ENCODE measurements at places on chromosomes 16 and 17.
A peak's percentile ranks its signal among the peaks of the same experiment; 100 is the strongest.

DNA sequence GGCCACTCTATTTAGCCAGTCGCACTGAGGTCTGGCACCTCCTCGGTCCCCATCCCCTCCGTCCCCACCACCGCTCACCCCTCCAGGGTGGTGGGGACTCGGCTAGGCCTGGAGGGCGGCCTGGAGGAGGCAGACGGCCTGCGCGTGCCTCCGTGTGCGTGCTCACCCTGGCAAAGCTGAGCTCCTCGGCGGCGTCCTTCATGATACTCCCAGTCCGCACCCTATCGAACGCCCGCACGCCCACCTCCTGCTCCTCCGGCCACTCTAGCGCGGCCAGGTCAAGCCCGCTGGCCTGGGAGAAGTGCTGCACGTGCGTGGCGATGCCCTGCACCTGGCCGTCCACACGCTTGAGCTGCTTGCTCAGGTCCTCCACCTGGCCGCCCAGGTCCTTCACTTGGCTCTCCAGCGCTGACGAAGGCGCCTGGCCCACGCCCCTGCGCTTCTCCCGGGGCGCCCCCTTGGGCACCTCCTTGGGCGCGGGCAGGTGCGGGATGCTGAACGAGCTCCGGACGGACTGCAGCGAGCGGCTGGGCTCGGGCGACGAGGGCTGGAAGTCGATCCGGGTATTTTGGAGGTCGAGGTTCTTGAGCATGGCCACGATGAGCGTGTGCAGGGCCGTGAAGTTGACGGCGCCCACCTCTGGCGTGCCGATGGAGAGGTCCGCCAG is 644 bp downstream of the QRICH2 start:
- DNase-seq = no peak

DNA sequence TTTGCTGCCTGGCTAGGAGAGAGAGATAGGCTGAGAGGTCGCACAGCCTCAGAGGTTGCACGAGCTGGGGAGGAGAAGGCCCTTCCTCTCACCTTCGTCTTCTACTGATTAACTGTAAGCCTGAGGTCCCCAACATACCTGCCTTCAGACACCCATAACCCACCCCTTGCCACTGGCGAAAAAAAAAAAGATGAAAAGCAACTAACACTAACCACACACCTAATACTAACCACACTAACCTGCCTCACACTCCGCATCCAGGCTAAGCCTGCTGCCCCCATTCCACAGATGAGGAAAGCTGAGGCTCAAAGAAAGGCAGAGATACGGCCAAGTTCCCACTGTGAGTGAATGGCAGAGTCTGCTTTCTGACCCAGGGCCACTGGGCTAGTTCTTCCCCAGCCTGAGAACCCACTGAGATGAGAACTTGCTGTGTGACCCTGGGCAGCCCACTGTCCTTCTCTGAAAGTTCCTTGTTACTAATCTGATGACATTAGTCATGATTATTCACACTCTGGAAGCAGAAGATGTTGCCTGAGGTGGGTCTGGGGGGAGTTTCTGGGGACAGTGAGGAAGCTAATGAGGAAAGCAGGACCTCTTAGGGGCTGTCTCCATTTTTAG is 4.6 kb downstream of the IL21R start:
- DNase-seq = no peak

DNA sequence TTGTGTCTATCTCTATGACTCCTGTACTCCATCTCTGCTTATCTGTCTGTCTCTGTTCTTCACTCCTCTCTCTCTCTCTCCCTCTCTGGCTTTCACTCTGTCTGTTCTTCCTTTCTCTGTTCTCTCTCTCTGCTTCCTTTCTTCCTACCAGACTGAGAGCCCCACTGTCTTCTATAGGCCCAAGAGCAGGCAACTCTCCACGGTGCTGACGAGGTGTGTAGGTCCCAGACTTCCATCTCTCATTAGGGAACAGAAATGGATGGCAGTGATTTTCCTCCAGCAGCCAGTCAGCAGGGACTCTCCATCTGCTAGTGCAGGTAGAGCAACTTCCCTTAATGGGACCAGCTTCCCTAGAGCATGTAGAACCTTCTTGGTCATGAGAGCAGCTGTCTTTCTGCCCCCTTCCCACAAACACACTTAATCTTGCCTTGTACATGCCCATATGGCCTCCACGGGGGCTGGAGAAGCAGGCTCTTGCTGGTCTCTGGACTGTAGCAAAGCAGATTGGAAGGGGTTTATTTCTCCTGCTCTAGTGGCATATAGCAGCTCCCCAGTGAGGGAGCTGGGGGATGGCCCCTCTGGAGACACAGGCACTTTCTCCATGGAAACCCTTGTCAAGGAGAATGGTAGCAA is 47.8 kb upstream of the NLRP1 start:
- no peak for DNase-seq

DNA sequence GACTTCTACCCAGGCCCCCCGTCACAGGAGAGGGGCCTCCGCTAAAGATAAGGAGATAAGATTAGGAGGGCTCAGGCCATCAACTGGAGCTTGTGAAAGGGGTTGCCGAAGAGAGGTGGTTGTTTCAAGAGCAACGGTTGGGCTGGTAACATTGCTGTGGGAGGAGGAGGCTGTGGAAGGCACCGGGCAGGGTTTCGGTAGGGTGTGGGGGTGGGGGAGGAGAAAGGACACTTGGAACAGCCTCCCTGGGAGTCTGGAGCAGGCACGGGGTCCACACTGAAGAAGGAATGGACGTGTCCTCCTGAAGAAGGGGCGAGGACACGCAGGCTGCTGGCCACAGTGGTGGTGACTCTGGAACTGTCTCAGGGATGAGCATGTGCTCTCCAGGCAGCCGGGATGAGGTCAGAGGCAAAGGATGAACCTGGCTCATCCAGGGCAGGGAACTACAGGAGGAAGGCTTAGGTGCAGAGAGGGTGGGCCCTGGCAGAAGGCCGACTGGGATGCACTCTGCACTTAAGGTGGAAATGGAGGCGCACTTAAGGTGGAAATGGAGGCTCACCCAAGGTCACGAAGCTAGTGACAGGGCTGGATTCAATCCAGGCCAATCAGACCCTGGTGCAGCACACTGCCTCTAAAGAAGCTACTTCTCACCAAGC is 1.2 kb upstream of the EPX start:
- DNase-seq = no peak

- DNase-seq = no peak
These were observed 5.6 kb downstream of the STAT5B start for GRCh38 chr17:42270596-42270995.

DNA sequence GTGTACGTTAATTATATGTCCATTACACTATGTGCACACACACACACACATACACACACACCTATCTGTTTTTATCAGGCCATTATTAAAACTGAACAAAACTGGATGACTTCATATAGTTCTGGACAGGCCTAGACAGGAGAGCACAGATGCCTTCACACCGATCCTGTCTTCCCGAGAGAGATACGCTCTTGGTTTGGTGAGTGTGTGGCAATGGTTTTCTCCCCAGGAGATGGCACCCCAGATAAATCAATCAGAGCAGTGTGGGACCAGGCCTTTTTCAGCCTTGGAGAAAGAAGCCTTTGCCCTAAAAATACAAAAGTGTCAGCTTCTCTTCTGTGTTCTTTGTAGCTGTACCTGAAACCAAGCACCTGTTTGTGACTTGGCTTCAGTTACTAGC is 83.7 kb downstream of the CPPED1 start:
- no peak for DNase-seq

- no peak for DNase-seq
These were observed 7.8 kb downstream of the DHRS7B start for GRCh38 chr17:21134559-21134958.

DNA sequence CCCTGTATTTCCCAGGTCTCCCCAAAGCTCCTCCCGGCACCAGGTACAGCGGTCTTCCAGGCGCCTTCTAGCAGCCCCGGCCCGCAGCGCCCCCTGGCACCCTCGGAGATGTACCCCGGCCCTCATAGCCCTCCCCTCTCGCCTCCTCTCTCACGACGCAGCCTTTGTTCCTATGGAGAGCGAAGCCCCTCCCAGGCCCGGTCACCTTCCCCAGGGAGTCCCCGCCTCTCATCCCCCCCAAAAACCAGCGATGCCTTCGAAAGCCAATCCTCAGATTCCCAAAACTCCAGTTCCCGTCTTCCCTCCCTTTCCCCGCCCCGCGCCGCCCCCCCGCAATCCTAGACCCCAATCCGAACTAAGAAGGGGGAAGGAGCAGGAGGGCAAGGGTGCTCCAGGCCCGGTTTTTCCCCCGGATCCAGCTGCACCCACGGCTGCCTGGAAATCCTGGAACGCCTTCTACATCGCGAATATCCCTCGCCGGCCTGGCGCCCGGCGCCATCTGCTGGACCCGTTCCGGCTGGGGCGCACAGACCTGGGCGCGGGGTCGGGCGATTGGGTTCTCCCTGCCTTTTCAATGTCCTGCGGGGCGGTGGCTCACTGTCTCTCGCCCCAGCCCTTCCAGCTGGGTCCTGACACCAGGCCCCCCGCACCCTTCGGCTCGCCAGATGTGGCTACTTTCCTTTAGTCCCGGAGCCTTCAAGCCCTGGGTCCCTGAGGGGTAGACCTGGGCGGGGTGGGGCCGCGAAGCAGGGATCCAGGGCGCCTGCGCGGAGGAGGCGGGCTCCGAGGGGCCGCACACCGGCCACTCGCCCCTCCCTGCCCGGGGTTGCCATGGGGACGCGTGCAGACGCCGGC is at the start of gene DNAH2:
TSS of gene DNAH2 (plus strand) at position 844 of the 855 bp plus-strand sequence. CDS start 1,991 bp downstream, outside the sequence.
- DNase-seq = peak; percentile 96

- no peak for DNase-seq
These were observed 268.5 kb downstream of the RBFOX1 start for GRCh38 chr16:7601100-7601499.

GRCh38 chr16:53632526-53632925 is 71.1 kb downstream of the RPGRIP1L start:
- no peak for DNase-seq

DNA sequence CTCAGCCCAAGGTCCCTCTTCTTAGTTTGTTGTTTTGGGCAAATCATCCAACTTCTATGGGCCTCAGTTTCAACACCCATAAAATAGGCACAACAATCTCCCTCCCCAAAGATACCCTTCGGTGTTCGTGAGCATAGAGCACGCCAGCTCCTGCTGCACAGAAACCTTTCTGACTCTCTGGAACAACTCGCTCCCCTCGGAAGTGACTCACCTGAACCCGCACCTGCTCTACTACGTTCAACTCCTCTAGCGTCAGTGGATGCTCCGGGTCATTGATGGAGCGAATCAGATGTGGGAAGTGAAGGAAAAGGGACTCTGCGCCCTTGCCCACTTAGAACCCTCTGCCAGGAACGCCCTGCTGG is 445 bp downstream of the CIAO2B start:
- DNase-seq = no peak

- DNase-seq = no peak
These were observed 36.3 kb upstream of the ZNF750 start for GRCh38 chr17:82876149-82876548.

DNA sequence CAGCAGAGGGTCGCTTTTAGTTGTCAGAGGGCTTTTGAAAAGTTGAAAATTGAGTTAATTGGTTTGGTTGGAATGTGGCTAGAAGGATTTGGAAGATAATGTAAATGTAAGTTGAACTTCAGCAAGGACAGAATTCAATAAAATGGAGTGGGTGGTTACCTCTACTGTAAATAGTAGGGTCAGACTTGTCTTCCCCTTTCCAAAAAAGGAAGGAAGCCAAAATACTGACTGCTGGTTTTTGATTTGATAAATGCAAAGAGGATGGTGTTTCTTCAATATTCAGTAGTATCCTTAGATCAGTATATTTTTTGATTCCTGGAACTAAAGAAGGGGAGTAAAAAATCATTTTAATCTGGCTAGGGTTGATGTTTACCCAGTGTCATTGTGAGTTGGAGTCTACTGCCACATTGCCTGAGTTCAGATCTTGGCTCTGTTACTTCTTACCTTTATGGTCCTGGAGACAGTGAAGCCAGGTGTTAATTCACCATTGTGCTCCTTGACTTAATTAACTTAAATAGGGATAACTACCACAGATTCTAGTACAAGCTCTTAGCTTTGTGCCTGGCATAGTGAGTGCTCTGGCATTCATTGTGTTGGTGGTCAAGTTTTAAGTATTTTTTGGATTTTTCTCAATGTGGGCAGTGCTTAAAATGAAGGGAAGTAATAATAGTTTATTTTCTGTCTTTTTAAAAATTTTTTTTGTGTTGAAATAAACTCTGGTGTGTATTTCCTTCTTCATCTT is 4.4 kb downstream of the HAPSTR1 start:
- DNase-seq = no peak

DNA sequence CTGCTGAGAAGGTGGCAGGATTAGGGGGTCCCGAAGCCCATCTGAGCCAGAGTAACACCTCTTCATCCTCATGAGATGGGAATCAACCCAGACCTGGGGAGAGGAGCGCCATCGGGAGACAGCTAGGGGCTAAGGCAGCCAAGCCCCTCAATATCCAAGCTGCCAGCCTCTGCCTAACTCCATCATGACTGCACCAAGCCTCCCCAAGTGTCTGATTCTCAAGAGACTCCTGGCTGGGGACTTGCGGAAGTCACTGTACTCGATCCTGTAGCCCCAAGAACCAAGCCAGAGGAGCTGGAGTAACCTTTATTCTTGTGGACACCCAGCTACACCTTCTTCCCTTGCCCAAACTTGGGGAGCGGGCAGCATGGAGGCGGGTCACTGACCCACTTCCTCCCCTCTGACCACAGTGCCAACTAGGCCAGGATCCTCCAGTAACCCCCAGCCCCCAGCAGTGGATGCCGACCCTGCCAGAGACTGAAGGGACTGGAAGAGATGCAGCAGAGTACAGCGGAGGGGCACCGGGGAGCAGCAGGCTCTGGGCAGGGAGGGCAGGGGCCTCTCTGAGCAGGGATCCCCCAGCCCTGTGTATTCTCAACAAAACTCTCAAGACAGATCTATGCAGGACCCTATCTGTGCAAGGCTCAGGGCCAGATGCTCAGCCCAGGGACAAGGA is 13.3 kb downstream of the HDAC5 start:
- no peak for DNase-seq

DNA sequence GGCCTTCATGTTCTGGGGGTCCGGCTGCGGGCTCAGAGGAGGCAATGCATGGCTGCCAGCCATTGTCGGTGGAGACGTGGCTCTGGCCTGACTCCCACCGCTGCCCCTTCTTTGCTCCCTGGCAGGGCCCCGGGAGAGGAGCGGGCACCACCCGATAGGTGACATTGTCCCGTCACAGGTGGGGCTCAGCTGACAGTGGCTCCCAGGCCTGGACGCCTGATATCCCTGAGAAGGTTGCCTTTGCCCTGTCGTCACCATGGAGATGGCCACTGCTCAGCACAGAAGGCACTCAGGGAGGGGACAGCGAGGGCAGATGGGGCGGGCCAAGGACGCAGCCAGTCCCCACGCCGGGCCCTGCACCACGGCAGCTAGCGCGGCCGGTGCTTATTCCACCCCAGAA is 42.6 kb downstream of the SOX8 start:
- no peak for DNase-seq

DNA sequence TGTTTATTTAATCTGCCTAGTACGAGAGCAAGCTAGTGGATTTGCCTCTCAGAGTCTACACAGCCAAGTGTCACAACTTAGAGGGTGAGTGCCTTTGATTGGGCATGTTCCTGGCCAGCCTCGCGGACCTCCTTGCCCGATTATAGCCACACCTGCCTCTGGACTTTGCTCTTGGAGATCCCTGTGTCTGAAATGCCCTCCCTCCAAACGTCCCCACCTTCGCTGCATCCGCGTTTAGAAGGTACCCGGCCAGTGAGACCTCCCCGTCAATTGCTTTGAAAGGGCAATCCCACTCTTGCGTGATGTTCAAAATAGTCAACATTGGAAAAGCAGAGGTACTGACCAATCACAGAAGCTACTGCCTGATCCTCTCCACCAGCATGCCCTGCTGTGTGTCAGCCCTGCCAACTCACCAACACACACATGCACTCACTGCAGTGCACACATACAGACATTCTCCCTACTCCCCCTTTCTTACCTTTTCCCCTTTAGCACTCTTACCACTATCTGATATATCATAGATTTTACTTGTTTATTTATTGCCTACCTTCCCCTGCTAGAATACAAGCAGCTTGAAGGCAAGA is 6.5 kb upstream of the SDK2 start:
- DNase-seq = no peak

- no peak for DNase-seq
These were observed 688.2 kb upstream of the KIF2B start for GRCh38 chr17:53134548-53134947.

All from WTC11 (cell line).